A673 (cell line): ENCODE measurements at places on chromosomes 1 and 21.
A peak's percentile ranks its signal among the peaks of the same experiment; 100 is the strongest.

GRCh38 chr1:51175278-51175677 lies 60.8 kb upstream of the RNF11 start:
- no peak overlapping the region for H3K27ac ChIP-seq
- DNase-seq = no peak
- no peaks in the 10 kb centered on the region for H3K27me3 ChIP-seq

DNA sequence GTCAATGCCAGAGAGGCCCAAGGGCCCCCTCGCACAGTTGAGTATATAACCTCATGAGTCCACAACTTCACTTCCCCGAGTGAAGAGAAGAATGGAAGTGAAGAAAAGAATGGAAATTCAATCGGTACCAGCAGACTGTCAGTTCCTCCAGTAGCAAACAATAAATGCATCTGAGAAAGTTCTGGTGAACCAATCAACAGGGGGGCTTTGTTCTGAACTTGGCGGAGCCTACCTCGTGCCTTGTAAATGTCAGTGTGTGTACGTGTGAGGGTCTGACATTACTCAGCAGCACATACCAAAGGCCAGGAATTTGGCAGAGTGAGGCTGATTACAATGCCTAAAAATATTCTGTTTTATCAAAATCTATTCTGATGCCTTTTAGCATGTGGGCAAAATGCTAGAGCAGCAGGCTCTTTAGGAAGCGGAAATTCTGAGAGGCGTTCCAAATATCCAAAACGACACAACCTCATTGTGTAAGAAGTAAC lies 238.5 kb downstream of the LTN1 start:
- peak; percentile 31 for DNase-seq
- H3K4me3 ChIP-seq = no peak overlapping the region
- no peaks in the 10 kb centered on the region for H3K27me3 ChIP-seq
- no peaks in the 10 kb centered on the region for H3K36me3 ChIP-seq
- H3K4me1 ChIP-seq = no peaks in the 10 kb centered on the region

GRCh38 chr1:22916471-22916820 lies 56.2 kb downstream of the LACTBL1 start:
- peak; percentile 90 for DNase-seq
- H3K4me3 ChIP-seq = peak overlapping the region; percentile 6
- peaks cover 28% of the 10 kb centered on the region for H3K4me1 ChIP-seq
- H3K36me3 ChIP-seq = no peaks in the 10 kb centered on the region

GRCh38 chr1:79074975-79075374 lies 68.4 kb upstream of the ADGRL4 start:
- peaks cover 16% of the 10 kb centered on the region for H3K4me1 ChIP-seq
- H3K27me3 ChIP-seq = no peaks in the 10 kb centered on the region
- H3K27ac ChIP-seq = no peak overlapping the region
- no peak overlapping the region for H3K4me3 ChIP-seq
- DNase-seq = no peak

DNA sequence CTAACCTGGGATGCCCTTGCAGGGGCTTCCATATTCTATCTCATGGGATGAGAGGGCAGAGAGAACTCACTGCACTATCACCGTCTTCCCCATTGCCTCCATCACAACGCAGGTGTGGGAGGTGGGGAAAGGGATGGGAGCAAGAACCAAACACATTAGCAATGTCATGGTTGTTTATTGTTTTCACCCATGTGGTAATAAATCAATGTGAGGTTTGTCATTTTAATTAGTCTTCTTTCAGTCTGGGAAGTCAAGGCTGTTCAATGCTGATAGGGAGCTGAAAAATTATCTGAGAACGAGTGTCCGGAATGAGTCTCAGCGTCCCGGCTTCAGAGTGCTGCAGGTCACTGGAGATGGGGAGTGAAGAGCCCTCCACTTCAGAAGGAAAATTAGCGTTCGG lies 268.5 kb downstream of the DUSP10 start:
- no peaks in the 10 kb centered on the region for H3K36me3 ChIP-seq
- no peak overlapping the region for H3K4me3 ChIP-seq
- no peak for DNase-seq
- no peaks in the 10 kb centered on the region for H3K4me1 ChIP-seq

- peak; percentile 17 for DNase-seq
- no peaks in the 10 kb centered on the region for H3K27me3 ChIP-seq
These were observed 6.4 kb downstream of the ADARB1 start for GRCh38 chr21:45080639-45081414.
